ENCODE measurements at places on chromosomes 11 and 22. TPM values are rescaled to one million over a fixed set of nuclear protein-coding genes. Genes with fewer than 3 reads are reported as not detected.
A peak's percentile ranks its signal among the peaks of the same experiment; 100 is the strongest.

GRCh38 chr22:48018346-48018745, 1255.9 kb downstream of the TBC1D22A start:
- no peak for DNase-seq

IL17RA gene
- 21.8 TPM for total RNA-seq

DNA sequence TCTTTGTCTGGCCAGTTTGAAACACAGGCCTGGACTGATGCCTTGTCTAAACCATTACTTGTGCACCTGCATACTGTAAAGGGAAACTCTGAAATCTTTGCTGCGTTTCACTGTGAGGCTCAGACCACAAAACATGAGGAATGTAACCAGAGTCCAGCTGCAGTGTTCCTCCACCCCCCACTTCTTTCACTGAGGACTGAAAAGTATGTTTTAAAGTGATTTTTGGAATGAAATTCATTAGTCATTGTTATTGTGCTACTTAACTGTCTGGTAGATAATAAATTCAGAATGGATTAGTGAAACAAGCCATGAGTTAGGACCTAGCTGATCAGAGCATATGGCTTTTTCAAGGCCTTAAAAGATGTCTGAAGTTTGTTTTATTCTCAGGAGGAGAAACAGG, 181.2 kb downstream of the WNT11 start:
- no peak for DNase-seq

NTM gene
- 16.1 TPM for total RNA-seq

DNA sequence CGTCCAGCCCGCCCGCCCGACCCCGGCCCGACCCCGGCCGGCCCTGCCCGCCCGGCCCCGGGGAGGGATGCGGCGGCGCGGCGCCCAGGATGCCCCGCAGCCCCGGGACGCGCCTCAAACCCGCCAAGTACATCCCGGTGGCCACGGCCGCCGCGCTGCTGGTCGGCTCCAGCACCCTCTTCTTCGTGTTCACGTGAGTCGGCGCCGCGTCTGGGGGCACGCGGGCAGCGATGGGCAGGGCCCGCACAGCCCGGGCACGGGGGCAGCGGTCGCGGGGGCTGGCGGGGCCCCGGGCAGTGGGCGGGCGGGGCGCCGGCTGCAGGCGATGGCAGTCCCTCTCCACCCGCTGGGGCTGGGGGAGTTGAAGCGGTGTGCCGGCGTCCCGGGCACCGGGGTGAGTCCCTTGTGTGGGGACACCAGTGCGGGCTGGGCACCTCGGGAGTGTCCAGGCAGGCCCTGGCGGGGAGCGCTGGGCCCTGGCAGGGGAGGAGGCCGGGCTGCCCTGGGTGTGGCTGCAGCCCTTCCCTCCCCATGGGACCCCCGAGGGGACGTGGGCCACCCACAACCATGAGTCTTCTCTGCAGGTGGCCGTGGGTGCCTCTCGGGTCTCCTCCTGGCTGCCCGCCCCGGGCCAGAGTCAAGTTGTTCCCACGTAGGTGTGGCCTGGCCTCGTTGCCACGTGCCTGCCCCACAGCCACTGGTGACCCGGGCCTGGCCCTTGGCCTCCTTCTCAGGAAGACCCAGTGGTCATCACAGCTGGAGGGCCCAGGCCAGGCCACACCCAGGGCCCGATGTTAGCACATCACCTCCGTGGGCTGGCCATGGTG, 468 bp downstream of the ZDHHC8 start:
- peak; percentile 90 for DNase-seq

DNA sequence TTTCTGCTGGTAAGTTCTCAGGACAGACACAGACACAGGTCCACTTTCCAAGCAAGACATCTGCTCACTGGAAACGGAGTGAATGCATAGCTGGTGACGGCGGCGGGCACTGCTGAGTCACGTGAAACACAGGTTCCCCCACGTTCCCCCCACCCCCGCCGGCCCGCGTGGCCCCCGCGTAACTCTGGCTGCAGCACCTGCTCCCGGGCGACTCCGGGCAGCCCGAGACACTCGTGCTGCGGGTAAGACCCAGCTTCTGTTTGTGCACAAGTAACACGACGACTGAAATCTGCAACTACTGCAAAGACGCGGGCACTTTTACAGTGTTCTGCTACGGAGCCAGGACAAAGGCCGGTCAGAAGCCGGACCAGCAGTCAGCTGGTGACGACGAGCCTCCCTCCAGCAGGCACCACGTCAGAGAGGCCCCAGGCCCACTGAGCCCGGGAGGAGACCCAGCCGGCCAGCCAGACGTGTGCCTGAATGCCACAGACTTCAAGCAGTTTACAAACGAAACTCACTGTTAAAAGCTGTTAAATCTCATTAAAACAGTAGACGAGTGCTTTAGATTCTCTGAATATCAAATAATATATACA, 12.9 kb upstream of the ARFGAP3 start:
- DNase-seq: no peak

DNA sequence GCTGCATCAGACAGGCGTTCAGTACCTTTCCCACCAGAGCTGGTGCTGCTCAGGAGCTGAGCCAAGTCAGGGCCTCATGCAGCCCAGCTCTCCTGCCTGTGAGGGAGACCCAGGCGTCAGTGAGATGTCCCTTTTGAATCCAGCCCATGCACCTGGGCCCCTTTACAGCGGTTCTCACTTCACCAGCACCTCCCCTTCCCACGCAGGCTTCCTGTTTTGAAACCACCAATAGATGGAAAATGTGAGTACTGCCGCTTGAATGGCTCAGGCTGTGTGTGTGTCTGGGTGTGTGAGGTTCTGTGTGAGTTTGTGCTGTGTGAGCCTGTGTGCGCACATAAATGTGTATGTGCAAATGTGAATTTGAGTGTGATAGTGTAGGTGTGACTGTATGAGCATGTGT, 88.4 kb downstream of the UBASH3B start:
- no peak for DNase-seq

GRCh38 chr22:41310336-41310735, 9.0 kb downstream of the ZC3H7B start:
- DNase-seq: no peak

DNA sequence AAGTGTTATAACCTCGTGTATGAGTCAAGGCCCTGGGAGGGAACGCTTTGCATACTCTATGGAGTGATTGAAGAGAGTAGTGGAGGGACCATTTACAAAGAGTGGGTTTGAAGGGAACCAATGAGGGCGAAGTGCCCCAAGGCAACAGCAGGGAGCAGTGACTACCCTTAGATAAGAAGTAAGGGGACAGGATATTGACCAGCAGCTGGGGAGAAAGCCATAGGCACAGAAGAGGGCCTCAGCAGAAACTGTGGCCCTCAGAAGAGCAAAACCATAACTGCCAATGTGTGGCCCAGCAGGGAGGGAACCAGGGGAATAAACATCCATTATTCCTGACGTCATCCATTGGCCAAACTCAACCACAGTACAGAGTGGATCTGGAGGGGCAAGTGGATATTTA, 24.7 kb downstream of the PARVA start:
- DNase-seq: no peak

SYCE3 gene
- total RNA-seq: not detected

Measured in posterior vena cava (tissue), 2 donors.